ENCODE measurements at places on chromosomes 7 and 10. TPM values are rescaled to one million over a fixed set of nuclear protein-coding genes. Genes with fewer than 3 reads are reported as not detected.

The HOXA3 gene
- total RNA-seq: 6.9 TPM

The DHX32 gene
- 36.7 TPM for total RNA-seq

The ASB10 gene
- not detected for total RNA-seq

The CFAP69 gene
- 2.0 TPM for total RNA-seq

The SYT15B gene
- 2.1 TPM for total RNA-seq

The WDR86 gene
- total RNA-seq: 0.11 TPM
